ENCODE measurements at places on chromosomes 6 and 20. TPM values are rescaled to one million over a fixed set of nuclear protein-coding genes. Genes with fewer than 3 reads are reported as not detected.

DNA sequence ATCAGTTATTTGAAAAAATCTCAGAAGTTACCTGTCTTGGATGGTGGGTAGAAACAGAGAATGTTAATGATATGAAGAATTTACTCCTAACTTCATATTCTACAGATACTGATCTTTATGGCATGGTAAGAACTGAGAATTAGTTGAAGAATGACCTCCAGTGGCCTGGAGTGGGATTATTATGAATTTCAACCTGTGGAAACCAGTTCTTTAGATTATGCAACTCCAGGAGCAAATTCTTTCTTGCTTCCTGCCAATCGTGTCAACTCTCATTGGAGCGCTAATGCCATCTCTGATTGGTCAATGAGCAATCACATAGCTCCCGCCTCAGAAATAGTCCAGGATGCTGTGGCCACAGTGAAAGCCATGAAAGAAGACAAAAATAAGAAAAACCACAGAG is 40.6 kb downstream of the LYRM2 start:
- DNase-seq = no peak

DNA sequence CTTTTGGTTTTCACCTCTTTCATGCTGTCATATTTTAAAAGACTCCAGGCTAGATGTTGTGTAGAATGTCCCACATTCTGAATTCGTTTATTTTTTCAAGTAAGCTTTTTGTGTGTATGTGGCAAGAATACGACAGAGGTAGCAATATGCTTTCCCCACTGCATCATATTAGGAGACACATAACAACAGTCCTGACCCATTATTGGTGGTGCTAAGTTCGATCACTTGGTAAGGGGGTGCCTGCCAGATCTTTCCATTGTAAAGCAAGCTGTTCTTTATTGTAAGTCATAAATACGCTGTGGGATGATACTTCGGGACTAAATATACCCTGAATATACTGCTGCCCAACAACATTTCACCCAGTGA is 588 bp upstream of the NCOA3 start:
- no peak for DNase-seq

DNA sequence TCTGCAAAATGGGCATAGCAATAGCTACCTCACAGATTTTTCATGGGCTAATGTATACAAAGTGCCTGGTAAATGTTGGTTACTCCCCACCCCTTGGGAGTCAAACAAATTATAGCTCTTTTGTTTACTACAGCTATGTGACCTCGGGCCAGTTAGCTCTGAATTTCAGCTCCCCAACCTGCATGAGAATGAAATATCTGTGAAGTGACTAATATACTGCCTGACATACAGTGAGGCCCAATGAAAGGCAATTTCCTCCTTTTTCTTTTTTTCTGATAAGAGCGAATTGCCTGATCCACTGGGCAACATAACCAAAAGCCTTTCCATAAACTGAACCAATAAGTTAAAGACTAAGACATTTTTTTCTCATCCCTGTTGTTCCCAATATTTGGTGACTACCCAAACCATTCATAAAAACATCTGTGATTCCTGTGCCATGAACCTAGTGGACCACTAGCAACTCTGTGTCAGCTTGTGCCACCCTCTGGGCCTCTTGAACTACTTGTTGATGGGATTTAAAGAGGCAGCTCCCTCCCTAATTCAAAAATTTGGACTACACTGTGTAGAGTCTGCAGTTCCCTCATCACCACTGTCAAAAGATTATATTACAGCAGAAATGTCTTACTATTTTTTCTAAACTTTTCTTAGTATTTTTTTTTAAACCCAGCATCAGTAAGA is 91.9 kb upstream of the TMEM30A start:
- no peak for DNase-seq

SLA2 gene
- 0.23 TPM for total RNA-seq

ANKEF1 gene
- total RNA-seq = 1.8 TPM

BMP2 gene
- 2.3 TPM for total RNA-seq

All from ovary (tissue), 10 donors.